HT-29 (cell line): ENCODE measurements at places on chromosomes 6 and 20. TPM values are rescaled to one million over a fixed set of nuclear protein-coding genes. Genes with fewer than 3 reads are reported as not detected.

RIMS1 gene
- total RNA-seq, result not detected in 2 replicates

GSTA3 gene
- total RNA-seq, result not detected in 2 replicates

LSM2 gene
- 77.4 and 93.6 TPM in 2 replicates for total RNA-seq

FKBP1C gene
- total RNA-seq, result 0.08 and 0.13 TPM in 2 replicates

MRPS18B gene
- total RNA-seq, result 55.4 and 66.8 TPM in 2 replicates

CLPSL1 gene
- total RNA-seq, result not detected in 2 replicates

CD109 gene
- not detected in 2 replicates for total RNA-seq

ADGRF5 gene
- total RNA-seq, result 0.05 TPM in 1 of 2 replicates, not detected in the other

TTPAL gene
- total RNA-seq, result 4.7 and 4.8 TPM in 2 replicates

BANF2 gene
- not detected in 2 replicates for total RNA-seq

OTOR gene
- total RNA-seq, result not detected in 2 replicates
